Stimulated activated CD8-positive, alpha-beta memory T cell treated with anti-CD3 and anti-CD28 coated beads, Interleukin-4, amount 100 ng/mL, for 1 hour (primary cell): ENCODE measurements at places on chromosomes 7 and 10.

DNA sequence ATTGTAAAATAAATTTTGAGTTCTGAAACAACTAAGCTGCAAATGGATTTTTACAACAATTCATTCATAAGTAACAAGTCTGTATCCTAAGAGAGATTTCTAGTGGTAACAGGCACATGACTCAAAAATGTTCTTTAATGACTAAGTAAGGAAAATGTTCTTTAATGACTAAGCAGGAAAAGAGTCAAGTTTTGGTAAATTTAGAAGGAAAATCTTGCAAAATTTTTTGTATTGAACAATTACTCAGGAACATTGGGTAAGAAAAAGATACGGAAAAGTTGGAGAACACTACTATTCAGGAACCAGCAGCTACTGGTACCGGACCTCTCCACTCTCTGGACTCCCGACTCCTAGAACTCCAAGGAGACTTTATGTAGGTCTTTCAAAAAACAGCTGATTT lies 33.5 kb downstream of the HYCC1 start:
- no peak for DNase-seq

- DNase-seq = no peak
These were observed 8.0 kb downstream of the CCDC71L start for GRCh38 chr7:106652909-106653308.

GRCh38 chr10:71081229-71081560 lies 131.2 kb upstream of the UNC5B start:
- DNase-seq = no peak

- no peak for DNase-seq
These were observed 45.9 kb downstream of the HIPK2 start for GRCh38 chr7:139731802-139732470.

- no peak for DNase-seq
These were observed 29.7 kb upstream of the CAPZA2 start for GRCh38 chr7:116832692-116833091.

- DNase-seq = no peak
These were observed 32.0 kb downstream of the VOPP1 start for GRCh38 chr7:55540226-55540858.

DNA sequence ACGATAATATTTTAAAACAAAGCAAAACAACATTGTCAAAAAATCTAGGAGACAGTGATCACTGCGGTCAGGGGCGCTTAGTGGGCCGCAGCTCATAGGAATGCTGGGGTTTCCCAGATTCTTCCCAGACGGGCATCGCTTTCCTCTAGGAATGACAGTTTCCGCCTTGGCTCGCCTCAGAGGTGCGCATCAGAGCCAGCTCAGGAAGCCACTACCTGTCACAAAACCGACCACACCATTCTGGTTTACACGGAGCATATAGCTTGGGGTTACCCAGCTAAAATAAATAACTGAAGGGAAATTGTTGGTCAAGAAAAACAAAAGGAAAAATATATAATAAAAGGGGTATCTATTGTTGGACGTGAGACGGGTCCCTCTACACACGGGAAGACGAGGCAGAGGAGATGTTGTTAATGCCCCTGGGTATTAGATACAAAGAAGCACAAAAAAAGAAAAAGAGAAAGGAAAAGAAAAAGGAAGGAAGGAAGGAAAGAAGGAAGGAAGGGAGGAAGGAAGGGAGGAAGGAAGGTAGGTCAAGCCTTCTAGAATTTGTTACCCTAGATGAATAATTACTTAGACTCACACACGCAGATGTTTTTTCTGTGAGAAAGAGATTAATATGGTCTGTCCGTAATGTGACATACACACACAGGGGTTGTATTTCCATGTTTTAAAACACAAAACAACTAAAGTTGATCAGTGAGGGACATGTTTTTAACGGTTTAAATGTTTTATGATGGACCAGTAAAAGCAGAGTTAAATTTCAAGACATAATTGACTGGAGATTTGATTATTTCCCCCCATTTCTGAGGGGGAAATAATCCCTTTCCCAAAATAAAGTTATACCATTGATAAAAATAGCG lies 292.4 kb upstream of the NFE2L3 start:
- DNase-seq = no peak

- no peak for DNase-seq
These were observed 7.4 kb upstream of the MALRD1 start for GRCh38 chr10:19041171-19041570.

DNA sequence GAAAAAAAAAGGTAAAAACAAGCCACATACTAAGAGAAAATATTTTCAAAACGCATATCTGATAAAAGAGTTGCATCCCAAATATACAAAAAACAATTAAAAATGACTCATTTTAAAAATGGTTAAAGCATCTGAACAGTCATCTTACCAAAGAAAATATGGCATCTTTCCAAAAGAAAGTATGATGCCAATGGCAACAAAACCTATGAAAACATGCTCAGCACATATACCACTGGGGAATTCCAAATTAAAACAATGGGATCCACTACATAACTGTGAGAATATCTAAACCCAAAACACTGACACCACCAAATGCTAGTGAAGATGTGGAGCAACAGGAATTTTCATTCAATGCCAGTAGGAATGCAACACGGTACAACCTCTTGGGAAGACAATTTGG lies 39.3 kb downstream of the VSTM2A start:
- DNase-seq = no peak

GRCh38 chr10:100736809-100737354 lies 8.5 kb upstream of the PAX2 start:
- DNase-seq = no peak

- no peak for DNase-seq
These were observed 181.1 kb downstream of the PLCE1 start for GRCh38 chr10:94174838-94175237.
